Activated naive CD8-positive, alpha-beta T cell treated with anti-CD3 and anti-CD28 coated beads, Interleukin-2, amount 50 U/mL, for 24 hours (primary cell): ENCODE measurements at places on chromosomes 7 and 10.

- peaks cover 23% of the 10 kb centered on the region for H3K4me1 ChIP-seq
- no peak overlapping the region for H3K27ac ChIP-seq
- H3K27me3 ChIP-seq, result no peaks in the 10 kb centered on the region
- no peak for DNase-seq
- peak overlapping the region; percentile 52 for H3K4me3 ChIP-seq
These were observed 1.5 kb upstream of the RINT1 start for GRCh38 chr7:105530546-105530945.

- DNase-seq, result no peak
- no peaks in the 10 kb centered on the region for H3K36me3 ChIP-seq
- no peak overlapping the region for H3K27ac ChIP-seq
- H3K4me3 ChIP-seq, result no peak overlapping the region
- no peaks in the 10 kb centered on the region for H3K27me3 ChIP-seq
- peaks cover 37% of the 10 kb centered on the region for H3K4me1 ChIP-seq
These were observed 334.6 kb downstream of the PTEN start for GRCh38 chr10:88198023-88198422.

DNA sequence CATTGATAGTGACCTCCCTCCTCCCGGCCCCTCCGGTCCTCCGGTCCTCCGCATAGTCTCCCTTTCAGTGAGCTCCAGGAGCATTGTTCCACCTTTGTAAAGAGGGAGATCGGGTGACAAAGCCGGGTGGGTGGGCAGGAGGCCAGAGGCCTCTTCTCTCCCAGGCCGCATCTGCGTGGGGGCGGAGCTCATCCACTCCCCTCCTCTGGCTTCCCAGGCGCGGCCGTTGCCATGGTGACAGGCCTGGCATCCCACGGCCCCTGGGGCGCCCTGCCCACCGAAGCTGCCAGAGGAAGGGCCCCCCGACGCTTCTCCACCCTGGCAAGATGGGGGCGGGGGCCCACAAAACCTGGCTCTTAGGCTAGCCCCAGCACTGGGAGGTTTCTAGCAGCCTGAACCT, 4.4 kb upstream of the FZD9 start:
- H3K4me3 ChIP-seq, result no peak overlapping the region
- no peak for DNase-seq
- H3K27ac ChIP-seq, result no peak overlapping the region
- peaks cover 3% of the 10 kb centered on the region for H3K27me3 ChIP-seq

- H3K4me1 ChIP-seq, result peaks cover 17% of the 10 kb centered on the region
- H3K27me3 ChIP-seq, result peaks cover 55% of the 10 kb centered on the region
- H3K27ac ChIP-seq, result no peak overlapping the region
- peaks cover 2% of the 10 kb centered on the region for H3K36me3 ChIP-seq
- no peak for DNase-seq
These were observed 603 bp downstream of the ADRA2A start for GRCh38 chr10:111077479-111077784.

DNA sequence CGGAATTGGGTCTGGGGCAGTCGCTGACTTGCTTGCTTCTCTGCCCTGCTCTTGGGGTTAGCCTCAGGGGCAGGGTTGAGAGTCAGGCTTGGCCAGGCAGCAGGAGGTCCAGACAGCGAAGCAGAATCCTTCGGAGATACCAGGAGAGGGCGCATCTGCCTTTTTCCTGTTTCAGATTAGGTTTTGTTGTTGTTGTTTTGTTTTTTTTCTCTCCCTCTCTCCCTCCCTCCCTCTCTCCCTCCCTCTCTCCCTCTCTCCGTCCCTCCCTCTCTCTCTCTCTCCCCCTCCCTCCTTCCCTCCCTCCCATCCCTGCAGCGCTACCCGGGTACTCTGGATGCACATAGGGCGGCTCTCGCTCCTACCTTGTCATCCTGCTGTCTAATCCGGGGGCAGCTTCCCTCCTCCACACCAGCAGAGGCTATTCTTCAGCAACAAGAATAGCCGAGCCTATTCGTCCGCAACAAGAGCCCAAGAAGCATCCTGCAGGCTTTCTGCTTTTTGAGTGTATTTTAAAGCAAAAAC, 758 bp upstream of the OPTN start:
- H3K4me3 ChIP-seq, result peak overlapping the region; percentile 88
- peaks cover 31% of the 10 kb centered on the region for H3K4me1 ChIP-seq
- no peaks in the 10 kb centered on the region for H3K27me3 ChIP-seq
- H3K36me3 ChIP-seq, result peaks cover 4% of the 10 kb centered on the region
- peak overlapping the region; percentile 60 for H3K27ac ChIP-seq
